NCI-H2081 treated with DMSO at 0.1 percent for 48 hours (cell line): ENCODE measurements at places on chromosomes 16 and 17.
A peak's percentile ranks its signal among the peaks of the same experiment; 100 is the strongest.

- DNase-seq, result no peak
Measured at GRCh38 chr17:52136166-52136565, 22.3 kb downstream of the CA10 start.

DNA sequence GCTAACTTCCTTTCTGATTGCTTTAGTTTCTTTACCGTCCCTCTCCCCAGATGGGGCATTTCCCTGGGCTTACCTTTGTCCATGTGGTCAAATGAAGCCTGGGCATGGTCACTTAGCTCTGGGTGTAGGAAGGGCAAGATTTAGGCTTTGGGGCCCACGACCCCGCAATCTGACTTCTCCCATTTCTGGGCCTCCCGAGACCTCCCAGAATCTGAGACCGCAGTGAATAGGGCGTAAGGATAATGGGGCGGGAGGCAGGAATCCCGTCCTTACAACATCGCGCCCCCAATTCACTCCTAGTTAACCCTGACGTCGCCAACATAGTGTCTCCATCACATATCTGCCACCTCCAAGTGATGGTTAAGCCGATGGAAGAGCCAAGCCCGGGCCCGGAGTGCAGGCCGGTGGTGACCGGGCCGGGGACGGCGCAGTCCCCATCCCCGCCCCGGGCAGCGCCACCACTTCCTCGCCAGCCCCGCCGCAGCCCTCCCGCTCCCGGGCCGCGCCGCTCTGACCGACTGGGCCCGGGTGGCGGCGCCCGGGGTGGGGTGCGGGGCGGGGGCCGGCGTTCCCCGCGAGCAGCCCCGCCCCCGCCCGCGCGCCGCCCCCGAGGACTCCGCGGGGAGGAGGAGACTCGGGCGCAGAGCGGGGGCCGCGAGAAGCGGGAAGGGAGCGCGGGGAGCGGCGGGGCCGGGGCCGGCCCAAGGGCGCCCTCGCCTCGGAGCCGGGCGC, at the start of gene RHBDL3:
Gene RHBDL3, plus strand, starts transcription at position 641 of the 732 bp plus-strand sequence. CDS start 358 bp downstream, outside the sequence.
- no peak for DNase-seq

- DNase-seq, result no peak
Measured at GRCh38 chr16:84905965-84906460, 86.2 kb downstream of the CRISPLD2 start.

GRCh38 chr17:53004902-53005301, 817.8 kb upstream of the KIF2B start:
- DNase-seq, result no peak

DNA sequence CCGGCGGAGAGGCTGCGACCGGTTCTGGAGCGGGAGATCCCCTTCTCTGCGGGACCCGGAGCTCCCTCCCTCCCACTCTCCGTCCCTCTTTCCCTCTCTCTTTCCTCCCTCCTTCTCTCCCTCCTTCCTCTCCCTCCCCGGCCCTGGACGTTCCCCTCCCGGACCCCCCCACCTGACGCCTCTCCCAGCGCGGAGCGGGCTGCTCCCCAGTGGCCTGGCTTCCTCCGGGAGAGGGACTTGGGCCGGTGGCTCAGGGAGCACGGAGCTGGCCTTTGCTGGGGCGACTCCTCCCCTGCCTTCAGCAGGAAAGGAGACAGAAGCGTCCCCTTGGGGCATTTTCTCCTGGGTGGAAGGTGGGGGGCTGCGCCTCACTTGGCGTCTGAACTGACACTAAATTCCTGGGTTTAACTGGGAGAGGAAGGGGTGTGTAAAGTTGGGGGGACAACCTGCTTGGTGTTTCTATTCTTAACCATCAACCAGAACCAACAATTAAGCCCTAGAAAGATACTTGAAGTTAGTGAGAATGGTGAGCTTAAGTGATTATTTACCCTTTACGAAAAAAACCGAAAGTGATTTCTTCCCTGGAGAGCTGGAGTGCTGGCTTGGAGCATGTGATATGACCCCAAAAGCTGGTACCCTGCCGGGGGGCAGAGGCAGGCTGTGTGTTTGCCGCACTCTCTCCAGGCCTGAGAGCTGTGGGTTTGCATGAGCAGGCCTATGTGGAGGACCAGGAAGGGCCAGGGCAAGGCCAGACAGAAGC, 775 bp downstream of the SPIRE2 start:
- DNase-seq, result no peak

DNA sequence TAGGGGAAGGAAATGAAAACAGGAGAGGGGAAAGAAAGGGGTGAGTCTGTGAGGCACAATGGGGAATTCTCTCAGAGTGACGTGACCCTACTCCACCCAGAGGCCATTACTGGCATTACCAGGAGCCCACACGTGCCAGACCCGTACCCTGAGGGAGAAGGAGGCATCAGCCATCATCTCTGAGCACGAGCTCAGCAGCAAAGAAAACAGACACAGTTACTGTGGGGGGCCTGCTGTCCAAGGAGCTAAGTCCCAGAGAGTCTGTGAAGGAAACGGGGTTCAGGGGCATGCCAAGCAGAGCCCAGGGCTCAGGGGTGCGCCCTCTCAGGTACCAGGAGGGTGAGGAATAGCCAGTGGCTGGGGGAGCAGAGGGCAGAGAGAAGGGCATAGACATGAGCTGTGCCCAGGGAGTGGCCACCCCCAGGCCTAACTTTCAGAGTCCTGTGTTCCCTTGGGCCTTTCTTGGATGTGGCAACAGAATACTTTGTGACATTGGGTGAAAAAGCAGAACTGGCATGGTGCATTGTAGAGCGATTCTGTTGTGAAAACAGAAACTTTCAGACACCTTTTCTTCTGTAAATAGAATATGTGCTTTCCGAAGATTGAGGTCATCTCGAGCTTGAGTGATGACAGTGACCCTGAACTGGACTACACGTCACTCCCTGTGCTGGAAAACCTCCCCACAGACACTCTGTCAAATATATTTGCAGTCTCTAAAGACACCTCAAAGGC, 11.3 kb downstream of the TAF1C start:
- peak; percentile 7 for DNase-seq

DNA sequence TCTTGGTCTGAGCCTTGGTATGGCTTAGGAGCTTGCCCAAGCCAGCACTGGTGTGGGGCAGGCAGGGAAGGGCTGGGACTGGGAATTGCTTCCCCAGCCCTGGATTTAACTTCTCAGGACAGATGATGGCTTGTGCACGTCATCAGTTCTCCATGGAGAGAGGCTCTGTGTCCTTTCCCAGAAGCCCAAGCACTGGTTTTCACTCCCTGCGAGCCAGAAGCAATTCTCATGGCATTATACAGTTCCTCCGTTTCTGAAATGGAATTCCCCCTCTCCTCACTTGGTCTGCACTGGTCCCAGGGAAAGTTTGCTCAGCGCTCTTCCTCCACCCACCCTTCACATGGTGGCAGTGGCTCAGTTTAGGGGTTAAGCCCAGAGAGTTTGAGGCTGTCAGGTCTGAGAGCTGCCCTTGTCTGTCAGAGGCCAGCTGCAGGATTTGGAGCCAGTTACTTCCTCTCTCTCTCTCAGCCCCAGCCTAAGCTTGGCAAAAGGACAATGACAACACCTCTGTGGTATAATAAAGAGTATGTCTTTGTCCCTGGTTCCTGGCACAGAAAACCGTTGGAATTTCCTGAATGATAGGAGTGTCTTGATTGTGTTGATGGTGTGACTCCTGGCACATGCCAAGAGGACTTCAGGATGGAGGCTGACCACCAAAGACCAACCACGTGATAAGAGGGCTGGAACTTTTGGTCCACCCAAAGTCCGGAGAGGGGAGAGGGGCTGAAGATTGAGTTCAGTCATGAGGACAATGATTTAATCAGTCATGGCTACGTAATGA, 219.6 kb upstream of the TNRC6C start:
- no peak for DNase-seq

DNA sequence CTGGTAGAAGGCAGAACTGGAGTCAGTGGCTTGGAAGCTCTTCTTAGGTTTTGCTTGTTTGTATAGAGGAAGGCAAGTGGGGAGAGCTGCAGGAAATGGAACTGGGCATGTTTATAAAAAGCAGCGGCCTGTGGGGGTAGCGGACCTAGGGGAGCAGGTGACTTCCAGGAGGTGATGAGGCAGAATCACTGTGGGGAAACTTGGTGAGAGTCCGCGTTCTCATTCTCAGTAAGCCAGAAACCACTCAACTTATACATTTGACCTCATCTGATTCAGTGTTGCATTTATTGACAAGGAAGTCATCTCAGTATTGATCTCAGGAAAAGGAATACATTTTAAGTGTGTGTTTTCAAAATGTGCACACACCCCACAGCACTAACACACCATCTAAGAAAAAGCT, 299.8 kb downstream of the CNTNAP4 start:
- no peak for DNase-seq

DNA sequence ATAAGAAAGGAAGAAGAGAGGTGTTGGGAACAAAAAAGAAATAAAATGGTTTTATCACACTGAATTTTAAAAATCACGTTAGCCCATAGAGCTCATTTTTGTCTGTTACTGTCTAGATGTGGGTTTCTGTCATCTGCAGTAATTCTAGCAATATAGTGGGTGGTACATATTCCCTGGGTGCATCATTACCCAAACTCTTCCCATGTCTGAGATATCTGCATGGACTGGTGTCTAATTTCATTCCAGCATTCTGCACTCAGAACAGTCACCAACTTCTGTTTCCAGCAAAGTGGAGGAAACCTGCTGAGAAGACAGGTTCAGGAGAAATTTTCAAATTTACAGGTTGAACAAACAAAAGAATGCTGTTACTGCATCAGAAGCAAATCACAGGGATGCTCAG, 263.8 kb downstream of the CDH11 start:
- no peak for DNase-seq

DNA sequence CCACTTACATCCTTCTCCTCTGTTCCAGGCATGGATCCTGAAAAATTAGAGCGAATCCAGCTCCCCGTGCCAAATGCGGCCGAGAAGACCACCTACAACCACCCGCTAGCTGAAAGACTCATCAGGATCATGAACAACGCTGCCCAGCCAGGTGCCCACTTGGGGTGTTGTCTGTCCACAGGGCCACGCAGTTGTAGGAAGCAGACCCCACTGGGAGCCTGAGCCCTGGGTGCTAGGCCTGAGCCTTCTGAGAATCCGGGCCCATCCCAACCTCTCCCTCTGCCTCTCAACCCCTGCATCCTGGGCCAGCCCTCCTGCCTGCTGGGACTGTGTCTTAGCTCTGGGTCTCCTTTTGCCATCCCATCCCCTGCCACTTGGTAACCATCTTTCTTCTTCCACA, 95.4 kb downstream of the CLEC16A start:
- DNase-seq, result no peak

- DNase-seq, result no peak
Measured at GRCh38 chr17:73257516-73257915, 4.2 kb downstream of the CPSF4L start.

GRCh38 chr17:47400333-47400732, 76.6 kb downstream of the EFCAB13 start:
- DNase-seq, result no peak

DNA sequence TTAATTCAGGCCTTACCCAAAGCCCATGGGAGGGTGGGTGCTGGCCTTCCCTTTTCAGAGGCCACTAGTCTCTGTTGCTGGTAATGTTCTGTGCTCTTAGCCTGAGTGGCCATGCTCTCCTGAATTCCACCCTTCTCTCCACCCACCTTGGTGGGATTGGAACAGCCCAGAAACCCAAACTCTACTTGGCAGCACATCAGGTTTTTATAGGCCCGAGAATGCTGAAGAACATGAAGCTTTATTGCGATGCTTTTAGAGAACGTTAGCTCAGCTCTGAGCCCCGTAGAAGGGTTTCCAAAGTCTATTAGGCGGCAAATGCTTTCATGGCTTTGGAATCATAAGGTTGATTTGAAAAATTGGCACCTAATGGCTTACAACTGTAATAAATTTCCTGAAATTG, 209.3 kb downstream of the MSI2 start:
- no peak for DNase-seq

DNA sequence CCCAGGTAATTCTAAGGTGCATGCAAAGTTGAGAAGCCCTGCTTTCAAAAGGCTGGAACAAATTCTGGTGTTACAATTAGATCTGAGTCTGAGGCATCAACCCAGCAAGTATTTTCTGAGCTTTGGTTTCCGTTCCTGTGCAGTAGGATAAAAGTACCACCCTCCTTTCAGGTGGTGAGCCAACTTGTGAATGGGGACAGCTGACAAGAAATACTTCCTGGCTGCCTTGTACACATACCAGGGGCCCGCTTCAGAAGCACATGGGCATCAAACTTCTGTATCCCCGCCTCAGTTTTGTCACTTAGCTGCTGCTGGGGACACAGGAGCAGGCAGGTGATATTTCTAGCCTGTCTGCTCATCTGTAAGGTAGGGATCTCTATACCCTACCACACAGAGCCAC, 252.2 kb downstream of the CPPED1 start:
- DNase-seq, result no peak

DNA sequence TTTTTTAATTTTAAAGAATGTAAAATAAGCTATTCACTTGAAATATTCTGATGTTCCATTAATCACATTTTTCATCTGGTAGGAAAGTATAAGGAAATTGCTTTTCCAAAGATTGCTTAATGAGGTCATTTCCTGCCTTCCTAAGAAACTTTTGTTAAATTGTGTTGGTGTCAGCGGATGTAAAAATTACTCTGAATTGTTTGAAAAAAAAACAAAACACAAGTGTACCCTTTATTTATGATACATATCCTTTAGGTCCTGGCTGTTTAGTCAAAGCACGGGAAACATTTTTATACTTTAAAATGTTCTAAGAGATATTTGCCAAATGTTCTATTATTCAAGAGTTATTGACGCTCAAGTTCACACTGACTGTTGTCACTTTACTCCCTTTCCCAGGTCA, 1357.4 kb upstream of the GOT2 start:
- DNase-seq, result no peak

GRCh38 chr16:83674931-83675535, 132.7 kb upstream of the HSBP1 start:
- no peak for DNase-seq

DNA sequence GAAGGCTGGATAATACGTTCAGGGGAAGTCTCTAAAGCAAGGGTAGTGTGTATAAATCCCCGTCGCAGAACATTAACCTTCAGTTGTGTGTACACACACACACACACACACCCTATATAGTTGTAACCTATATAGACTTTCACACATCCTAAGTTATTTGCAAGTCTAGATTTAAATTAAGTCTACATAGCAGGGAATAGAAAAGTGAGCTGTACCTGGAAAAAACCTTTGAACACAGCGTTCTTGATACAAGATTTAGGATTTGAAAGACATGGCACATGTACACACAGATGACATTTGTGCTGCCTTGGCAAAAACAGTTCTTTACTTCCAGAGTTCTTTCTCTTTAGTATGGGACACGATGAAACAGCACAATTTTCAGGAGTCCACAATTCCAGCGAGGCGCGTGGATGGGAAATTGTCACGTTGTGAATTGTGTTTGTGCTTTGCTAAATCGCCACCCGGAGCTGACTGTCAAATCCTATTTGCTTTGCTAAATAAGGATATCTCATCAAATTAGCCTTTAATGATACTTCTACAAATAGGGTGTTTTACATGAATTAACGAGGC, 233.9 kb downstream of the MRTFB start:
- DNase-seq, result no peak
